SW480 (cell line): ENCODE measurements at places on chromosomes 5 and 9.

DNA sequence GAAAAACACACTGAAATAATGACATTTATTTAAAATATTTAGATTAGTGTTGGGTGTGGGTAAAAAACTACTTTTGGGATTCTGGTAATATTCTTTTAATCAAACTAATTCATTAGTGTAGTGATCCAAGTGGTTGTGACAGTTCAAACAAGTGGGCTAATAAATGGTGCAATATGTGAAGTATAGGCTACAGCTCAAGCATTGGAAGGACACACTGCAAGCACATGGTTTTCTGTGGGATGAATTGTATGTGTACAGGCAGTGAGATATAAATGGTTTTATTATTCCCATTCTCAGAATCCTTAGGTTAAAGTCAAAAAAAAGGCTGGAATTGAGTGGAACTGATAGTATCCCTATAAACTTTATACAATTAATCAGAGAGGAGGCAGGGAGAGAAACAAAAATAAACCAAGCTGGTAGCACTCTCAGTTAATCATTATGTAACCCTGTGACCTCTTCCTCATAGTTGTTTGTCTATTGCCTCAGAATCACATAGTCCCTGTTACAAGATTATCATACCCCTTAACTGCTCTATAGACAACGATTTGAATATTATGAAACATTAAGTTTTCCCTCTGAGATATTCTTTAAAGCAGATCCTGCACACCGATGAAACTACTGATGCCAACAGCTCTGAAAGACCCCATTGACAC, 1755.4 kb upstream of the ACO1 start:
- no peak for DNase-seq

- DNase-seq, result no peak
Observed at GRCh38 chr5:137621861-137622823, 113.7 kb downstream of the KLHL3 start.

GRCh38 chr5:122693963-122694362, 80.9 kb upstream of the SNX2 start:
- DNase-seq, result no peak

- no peak for DNase-seq
Observed at GRCh38 chr5:86546582-86546981, 71.2 kb upstream of the COX7C start.

GRCh38 chr9:112629671-112630485, 88.0 kb downstream of the INIP start:
- no peak for DNase-seq

GRCh38 chr5:150645070-150645700, 4.7 kb downstream of the SYNPO start:
- no peak for DNase-seq

DNA sequence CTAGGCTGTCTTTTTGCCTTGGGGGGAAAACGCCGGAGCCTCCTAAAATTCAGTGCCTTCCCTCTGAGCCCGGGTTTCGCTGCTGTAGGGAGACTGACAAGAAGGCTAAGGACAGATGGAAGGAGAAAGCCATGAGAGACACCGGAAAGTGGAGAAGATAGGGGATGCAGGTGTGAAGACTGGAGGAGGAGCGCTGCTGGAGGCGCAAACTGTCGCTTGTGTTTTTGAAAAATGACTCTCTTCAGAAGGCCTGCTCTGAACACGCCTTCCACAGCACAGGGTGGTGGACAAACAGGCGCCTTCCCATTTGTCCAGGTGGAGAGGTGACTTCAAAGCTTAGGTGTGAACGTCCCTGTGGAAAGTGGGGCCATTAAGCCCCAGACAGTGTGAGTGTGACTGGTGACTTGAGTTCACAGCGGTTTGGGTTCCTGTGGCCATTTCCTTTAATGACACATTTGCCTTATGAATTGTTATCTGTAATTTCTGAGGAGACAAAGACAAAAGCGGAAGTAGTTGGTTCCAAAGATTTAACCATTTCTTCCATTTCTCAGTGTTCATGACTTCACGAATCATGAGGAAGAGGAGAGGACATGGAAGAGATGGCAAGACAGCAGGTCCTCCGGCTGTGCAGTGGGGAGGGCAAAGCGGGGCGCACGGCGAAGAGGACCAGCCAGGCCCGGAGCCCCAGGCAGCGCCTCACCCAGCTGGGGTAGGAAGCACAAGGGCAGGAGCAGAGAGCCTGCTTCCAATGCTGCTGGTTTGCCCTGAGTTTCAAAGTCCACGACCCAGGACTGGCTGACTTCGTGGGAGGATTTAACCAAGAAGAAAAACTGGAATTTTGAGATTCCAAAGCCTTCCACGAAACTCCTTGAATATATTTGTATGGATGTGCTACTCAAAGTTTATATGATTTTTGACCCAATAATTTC, 27.8 kb upstream of the SEMA4D start:
- peak; percentile 23 for DNase-seq
